Right lobe of liver (tissue), 6 donors: ENCODE measurements at places on chromosomes 1 and 21. TPM values are rescaled to one million over a fixed set of nuclear protein-coding genes. Genes with fewer than 3 reads are reported as not detected.

DNA sequence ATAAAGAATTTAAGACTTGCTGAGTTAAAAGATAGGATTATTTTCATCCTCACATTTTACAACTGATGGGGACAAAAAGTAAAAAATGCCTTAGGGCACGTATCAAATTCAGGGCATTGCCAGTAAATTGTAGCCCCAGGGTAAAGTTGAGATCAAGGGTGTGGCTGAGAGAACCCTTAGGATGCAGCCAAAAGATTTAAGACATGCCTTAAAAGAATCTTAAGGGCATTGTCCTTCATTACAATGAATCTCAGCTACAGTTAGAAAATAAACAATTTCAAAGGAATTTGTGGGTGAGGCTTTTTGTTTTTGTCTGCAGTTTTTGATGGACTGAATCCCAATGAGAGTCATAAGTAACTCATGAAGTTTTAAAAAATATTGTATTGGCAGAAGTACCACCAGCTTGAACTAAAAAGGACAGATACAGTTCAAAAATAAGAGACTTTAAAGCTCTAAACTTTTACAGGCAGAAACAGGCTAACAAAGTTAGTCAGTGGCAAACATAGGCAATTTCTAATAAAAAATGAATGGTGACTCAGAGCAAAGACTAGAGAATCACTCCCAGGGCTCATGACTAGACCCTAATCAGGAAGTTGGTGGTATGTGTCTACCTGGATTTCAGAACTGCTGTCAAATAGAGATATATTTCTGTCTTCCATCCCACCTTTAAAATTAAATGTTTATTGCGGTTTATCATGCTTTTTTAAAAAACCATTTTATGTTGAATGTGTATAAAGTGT lies 165.1 kb upstream of the SNX7 start:
- DNase-seq = no peak

GRCh38 chr21:33544451-33545195 lies 1.8 kb downstream of the SON start:
- no peak for DNase-seq

DNA sequence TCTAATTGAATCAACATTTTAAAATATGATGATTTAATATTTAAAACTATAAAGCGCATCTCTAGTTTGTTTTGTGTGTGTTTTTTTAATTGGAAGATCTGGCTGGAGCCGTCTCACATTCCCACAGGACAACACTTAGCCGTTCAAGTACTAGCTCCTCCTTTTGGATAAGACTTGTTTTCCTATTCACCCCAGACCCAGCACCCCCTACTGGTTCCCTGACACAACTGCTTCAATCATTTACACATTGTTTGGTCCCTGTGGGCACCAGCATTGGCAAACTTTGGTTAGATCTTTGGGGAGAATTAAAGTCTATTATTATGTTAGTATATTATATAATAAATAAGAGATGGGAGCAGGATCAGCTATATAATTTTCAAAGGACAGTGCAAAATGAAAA lies 34.5 kb downstream of the TYW3 start:
- no peak for DNase-seq

- DNase-seq = no peak
Measured at GRCh38 chr1:235607284-235607683, 42.3 kb downstream of the GNG4 start.

DNA sequence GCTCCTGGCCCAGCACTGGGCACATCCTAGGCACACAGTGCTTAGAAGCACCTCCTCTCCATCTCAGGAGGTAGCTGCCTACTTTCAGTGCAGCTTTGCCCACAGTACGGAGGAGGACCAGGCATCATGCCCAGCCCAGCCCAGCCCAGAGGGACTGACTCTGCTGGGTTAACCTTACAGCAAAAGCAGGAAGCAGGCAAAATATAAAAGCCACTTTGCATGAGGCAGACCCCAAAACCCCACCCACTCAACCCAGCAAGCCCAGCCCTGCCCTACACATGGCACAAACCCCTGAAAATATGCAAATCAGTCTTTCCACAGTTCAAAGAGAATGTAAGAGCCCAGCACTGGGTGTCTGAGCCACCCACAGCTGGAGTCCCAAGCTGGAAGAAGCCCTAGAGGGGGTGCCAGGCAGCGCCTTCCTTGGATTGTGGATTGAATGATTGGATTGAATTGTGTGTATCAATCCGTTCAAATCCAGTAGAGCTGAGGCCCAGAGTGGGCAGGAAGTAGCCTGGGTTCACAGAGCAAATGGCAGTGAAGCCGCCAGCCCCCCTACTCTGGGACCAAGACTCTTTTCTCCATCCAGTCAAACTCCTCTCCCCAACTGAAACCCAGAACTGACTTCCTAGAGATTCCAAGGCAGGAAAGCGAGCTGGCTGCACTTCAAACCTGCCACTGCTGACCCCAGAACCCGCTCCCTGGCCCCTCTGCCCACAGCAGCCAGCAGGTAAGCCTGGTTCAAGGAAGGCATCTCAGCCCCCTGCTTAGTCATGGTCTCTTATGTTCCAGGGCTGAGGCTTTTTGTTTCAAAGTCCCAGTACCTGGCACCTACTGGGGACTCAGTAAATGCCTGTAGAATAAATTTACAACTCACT lies 117.7 kb downstream of the LACTBL1 start:
- DNase-seq = no peak

GRCh38 chr1:176049582-176049981 lies 157.5 kb downstream of the COP1 start:
- DNase-seq = no peak

DNA sequence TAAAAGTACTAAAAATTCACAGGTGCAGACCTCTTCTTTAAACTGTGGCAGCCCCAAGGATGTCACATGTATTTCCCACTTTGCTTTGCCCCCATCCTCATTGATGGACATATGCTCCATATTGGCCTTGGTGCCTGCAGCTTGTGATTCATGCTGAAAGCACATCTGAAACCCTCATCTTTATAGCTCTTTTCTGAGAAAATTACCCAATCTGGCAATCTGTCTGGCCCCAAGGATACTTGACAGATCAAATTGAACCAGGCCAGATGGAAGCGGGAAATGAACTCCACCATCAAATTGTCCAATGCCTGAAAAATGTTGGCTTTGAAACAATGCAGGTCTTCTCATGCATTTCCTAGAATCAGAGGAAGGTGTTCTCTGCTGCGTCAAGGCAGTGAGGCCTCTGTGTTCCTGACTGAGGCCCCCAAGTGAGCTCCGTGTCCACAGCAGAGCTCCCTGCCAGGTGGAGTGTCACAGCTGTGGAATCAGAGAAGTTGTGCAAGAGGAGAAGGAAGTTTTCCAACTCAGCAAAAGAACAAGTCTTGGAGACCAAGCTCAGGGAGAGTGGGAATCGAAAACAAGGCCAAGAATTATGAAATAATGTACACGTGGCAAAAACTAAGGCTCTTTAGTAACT lies 323.7 kb downstream of the PLPP3 start:
- DNase-seq = no peak

DNA sequence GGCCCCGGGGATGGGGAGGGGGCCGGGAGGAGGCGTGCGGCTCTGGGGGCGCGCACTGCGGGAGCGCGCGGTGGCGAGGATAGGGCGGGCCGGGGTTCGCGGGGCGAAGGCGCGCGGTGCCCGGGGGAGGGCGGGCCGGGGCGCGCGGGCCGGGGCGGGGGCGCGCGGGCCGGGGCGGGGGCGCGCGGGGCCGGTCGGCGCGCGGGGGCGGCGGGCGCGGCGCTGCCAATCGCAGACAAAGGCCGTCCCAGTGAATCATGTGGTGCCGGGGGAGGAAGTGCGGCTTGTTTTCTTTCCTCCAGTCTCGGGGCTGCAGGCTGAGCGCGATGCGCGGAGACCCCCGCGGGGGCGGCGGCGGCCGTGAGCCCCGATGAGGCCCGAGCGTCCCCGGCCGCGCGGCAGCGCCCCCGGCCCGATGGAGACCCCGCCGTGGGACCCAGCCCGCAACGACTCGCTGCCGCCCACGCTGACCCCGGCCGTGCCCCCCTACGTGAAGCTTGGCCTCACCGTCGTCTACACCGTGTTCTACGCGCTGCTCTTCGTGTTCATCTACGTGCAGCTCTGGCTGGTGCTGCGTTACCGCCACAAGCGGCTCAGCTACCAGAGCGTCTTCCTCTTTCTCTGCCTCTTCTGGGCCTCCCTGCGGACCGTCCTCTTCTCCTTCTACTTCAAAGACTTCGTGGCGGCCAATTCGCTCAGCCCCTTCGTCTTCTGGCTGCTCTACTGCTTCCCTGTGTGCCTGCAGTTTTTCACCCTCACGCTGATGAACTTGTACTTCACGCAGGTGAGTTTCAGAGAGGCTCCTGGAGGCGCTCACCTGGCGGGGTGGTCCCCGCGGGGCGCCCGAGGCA lies at the start of gene GPR137B:
GPR137B (plus strand) TSS at position 287 of the 851 bp plus-strand sequence; CDS start at position 371, 84 bp downstream.
- DNase-seq = peak; percentile 74

GRCh38 chr1:104929280-104929679 lies 1179.6 kb downstream of the AMY1C start:
- no peak for DNase-seq

DNA sequence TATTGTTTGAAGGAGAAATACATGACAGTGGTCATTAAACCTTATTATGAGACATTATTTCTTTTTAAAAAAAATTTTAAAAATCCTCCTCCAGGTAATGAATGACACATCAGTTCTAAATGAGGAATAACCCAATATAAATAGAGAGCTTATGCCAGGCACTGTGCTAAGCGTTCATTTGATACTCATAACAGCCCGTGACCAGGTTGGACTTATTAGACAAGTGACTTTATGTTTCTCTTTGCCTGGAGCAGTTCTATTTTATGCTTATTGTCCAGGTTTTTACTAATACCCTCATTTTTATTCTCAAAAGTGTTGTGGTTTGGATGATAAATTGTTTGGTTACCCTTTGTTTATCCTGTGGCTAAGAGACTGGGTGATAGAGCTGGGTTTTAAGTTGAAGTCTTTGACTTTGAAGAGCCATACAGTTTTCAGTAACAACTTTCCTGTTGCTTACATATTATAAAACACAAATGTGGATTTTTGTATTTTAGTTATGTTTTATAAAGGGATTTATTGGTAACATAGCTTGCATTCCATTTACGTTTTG lies 84.2 kb downstream of the RABGAP1L start:
- DNase-seq = no peak

DNA sequence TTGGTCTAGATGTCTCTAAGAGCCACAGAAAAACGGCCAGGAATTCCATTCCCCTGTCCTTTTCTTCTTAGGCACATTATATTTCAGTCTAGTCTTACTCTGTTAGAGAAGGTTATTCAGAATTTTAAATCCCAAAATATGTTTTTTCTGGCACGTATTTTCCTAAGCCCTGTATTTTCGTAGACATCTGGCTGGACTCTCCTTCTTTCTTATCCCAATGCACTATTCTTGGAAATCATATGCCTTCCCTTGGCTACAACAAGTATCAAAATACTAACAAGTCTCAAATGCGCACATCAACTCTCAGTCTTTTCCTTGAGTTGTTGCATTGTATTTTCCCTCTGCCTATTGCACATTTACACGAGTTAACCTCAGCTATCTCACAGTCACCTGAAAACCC lies 96.2 kb downstream of the DPYD start:
- no peak for DNase-seq

- DNase-seq = no peak
Measured at GRCh38 chr1:6986281-6986680, 201.0 kb downstream of the CAMTA1 start.

GNB1 gene
- 90.7 TPM for total RNA-seq

OR2M3 gene
- total RNA-seq = not detected

FCRL5 gene
- 0.19 TPM for total RNA-seq

ADGRL4 gene
- 7.8 TPM for total RNA-seq

HMCN1 gene
- total RNA-seq = 5.2 TPM

AMY1C gene
- not detected for total RNA-seq

ZBTB40 gene
- total RNA-seq = 6.4 TPM

NPHS2 gene
- total RNA-seq = not detected

SF3B4 gene
- total RNA-seq = 10.9 TPM
